Stimulated activated CD4-positive, alpha-beta T cell treated with anti-CD3 and anti-CD28 coated beads, TNF-alpha, amount 100 ng/mL, for 1 hour (primary cell): ENCODE measurements at places on chromosomes 4 and X.

DNA sequence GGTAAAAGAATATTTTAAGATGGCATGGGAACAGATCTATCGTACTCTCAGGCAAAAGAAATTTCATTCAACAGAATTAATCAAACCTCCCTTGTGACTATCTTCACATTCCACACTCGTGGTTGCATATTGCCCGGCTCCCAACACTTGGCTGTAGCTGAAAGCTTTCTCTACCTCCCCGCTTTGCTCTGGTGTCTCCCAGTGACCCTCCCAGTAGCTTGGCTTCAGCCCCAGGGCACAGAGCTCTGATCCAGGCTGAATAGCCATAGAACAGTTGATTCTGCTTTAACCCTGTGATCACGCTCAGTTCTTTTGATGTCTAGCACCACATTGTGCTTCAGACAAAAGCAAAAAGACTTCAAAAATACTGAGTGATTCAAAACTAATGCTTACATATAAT, 24.6 kb downstream of the SLC7A11 start:
- no peak for DNase-seq

- DNase-seq: no peak
Observed at GRCh38 chr4:16884673-16885460, 13.6 kb downstream of the LDB2 start.

DNA sequence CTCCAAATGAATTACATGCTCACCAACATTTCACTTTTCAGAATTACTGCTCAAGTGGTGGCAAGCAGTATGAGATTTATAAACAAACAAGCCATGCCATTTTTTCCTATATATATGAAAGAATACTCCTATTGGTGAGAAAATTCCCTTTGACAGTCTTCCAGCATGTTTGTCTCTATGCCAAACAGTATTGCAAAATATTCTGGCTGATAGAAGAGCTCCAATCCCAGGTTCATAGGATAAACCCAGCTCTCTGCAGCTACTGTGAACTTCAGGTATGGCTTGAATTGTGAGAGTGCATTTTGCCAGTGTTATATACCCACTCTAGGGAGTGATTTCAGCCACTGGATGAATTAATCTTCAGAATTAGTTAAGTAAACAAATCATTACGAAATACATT, 108.8 kb downstream of the MAGEC2 start:
- no peak for DNase-seq

- DNase-seq: no peak
Observed at GRCh38 chr4:7392438-7393421, 42.0 kb downstream of the PSAPL1 start.

GRCh38 chr4:126526335-126526734, 1106.4 kb upstream of the INTU start:
- no peak for DNase-seq

DNA sequence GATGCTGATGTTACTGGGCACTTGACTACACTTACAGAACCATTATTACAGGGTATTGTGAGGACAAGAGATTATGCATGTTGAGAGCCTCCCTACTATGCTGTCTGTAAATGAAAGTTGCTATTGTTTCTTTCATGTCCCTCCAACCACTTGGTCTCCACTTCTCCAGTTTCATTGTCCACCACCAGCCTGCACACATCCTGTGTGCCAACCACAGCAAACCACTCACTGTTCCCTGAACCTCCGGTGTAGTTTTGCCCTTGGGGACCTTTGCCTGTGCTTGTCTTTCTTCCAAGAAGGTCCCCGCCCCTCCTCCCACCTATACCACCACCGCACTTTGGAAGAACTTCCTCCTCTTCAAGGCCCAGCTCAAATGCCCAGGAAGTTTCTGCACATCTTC, 43.1 kb upstream of the AFF2 start:
- no peak for DNase-seq

GRCh38 chr4:32219306-32220075, 1499.3 kb downstream of the PCDH7 start:
- no peak for DNase-seq

DNA sequence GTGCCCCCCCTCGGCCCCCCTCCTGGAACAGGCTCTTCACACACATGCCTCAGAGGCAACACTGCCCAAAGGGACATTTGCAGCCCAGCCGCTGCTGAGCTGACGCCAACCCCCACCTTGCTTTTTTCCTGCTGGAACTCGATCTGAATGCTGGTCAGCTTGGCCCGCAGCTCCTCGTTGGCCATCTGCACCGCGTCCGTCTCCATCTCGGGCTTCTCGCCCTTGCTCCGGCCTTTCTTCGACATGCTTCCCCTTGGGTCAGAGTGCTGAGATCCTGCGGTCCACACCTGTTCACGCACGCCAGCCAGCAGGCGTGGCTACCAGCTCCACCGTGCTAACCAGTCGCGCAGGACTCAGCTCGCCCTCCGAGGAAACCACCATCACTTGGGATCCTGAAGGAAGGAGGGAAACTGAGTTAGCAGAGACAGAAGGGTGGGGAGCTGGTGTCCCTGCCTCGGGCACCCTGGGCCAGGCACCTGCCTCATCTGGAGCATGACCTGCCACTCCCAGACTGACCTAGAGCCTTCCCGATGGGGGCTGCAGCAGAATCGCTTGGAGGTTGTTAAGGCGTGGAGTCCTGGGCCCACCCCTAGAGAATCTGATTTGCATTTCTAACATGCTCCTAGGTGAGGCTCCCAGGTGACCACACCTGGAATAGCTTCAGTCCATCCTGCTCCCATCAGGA, 87.6 kb downstream of the JAKMIP1 start:
- no peak for DNase-seq

DNA sequence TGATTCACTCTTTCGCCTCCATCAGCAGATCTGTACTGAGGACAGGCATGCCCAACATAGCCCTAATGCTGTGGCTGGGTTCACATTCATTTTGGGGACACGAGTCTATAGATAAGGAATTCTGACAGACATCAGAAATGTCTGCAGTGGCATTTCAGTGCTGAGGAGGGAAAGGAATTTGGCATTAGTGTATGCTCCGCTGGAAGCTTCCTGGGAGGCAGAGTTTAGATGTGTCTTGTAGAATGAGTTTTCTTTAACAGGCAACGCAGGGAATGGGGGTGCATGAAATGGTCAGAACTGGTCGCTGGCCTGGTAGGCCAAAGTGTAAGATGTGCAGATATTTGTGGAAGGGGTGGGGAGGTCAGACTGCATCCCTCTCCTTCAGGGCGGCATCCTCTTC, 43.5 kb upstream of the ZNF518B start:
- no peak for DNase-seq

- no peak for DNase-seq
Observed at GRCh38 chrX:41236629-41237028, 97.3 kb upstream of the DDX3X start.

DNA sequence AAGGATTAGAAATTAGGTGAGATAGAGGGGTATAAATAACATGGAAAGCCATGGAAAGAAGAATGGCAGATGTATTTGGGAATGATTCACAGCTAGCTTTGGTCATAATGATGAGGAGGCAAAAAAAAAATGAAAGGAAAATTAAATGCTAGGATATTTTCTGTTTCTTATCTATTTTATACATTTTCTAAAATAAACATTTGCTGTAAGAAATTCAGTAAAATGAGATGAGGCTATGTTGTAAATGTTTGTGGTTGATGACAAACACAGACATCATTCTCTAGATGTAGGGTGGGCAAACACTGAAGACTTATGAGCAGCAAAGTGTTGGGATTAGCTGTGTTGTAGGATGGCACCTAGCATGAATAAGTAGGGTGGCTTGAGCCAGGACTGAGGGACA, 407.1 kb downstream of the IL15 start:
- no peak for DNase-seq

- DNase-seq: no peak
Observed at GRCh38 chr4:153466949-153467896, 1.1 kb downstream of the TMEM131L start.

GRCh38 chr4:5968246-5968645, 50.0 kb downstream of the C4orf50 start:
- DNase-seq: no peak

DNA sequence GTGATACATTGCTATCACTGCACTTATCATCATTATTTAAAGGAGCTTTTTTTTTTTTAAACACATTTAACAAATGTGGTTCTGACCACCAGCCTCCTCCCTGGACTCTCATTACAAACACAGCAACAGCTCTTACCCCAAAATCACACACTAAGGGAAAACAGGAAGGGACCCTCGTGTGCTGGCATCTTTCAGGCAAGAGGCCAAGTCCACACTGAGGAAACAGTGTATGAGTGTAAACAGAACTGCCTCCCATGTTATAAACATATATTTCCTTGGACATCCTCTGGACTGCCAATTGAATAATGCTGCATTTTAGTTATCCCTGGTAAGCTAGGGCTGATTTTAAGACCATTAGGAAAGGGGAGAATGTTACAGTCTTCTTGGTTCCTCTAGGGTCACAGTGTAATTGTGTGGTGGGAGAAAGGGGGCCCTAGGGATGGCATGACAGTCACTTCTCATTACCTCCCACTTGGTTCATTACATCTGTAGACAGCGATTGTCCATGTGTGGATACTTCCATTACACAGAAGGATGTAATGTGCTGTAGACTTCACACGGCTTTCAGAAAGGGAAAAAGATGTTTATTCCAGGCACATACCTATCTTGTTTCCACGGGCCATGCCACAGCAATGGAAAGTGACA, 244.6 kb upstream of the TET2 start:
- DNase-seq: no peak

GRCh38 chrX:15607067-15607466, 6.3 kb upstream of the ACE2 start:
- no peak for DNase-seq

- no peak for DNase-seq
Observed at GRCh38 chr4:4755306-4755705, 104.2 kb upstream of the MSX1 start.

DNA sequence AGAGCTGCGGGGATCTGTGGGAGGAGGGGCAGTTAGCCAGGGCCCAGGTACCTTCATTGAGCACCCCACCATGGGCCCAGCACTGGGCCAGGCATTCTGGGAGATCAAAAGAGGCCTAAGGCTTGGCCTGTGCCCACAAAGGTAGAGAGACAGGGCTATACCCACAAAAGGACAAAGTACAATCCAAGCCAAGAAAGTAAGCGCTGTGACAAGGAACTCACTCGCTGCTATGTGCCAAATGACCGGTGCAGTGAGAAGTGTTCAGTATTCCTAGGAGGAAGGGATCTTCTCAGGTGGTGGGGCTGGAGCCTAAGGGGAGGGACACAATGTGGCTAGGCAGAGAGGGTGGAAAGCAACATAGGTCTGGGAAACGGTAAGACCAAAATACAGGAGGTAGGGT, 8.8 kb upstream of the FRMPD3 start:
- no peak for DNase-seq

DNA sequence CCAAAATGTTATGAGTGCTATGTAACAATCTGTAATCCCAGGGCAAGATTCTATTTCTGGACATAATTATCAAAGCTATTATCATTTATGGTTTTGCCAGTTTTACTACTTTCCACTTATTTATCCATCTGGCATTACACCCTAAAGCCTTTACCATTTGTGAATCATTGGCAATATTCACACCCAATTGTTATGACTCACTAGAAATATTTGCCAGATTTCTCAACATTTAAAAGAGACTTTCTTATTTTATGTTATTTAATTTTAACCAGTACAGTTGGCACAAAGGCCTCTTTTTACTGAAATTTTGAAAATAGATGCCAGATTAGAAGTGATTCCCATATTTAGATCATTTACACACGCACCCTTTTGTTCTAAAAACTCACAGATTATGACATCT, 242.7 kb upstream of the WDFY3 start:
- DNase-seq: no peak

DNA sequence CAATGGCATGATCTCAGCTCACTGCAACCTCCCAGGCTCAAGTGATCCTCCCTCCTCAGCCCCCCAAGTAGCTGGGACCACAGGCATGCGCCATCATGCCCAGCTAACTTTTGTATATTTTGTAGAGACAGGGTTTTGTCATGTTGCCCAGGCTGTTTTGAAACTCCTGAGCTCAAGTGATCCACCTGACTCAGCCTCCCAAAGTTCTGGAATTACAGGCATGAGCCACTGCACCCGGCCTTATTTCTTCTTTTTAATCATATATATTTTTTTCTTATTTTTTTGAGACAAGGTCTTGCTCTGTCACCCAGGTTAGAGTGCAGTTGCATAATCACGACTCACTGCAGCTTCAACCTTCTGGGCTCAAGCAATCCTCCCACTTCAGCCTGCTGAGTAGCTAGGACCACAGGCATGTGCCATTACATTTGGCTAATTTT, 184.0 kb downstream of the TSPAN5 start:
- no peak for DNase-seq

GRCh38 chr4:83129264-83129663, 14.7 kb upstream of the PLAC8 start:
- DNase-seq: no peak

GRCh38 chrX:19630228-19630627, 114.9 kb upstream of the MAP3K15 start:
- no peak for DNase-seq

- no peak for DNase-seq
Observed at GRCh38 chr4:128379860-128380259, 92.2 kb upstream of the PGRMC2 start.

DNA sequence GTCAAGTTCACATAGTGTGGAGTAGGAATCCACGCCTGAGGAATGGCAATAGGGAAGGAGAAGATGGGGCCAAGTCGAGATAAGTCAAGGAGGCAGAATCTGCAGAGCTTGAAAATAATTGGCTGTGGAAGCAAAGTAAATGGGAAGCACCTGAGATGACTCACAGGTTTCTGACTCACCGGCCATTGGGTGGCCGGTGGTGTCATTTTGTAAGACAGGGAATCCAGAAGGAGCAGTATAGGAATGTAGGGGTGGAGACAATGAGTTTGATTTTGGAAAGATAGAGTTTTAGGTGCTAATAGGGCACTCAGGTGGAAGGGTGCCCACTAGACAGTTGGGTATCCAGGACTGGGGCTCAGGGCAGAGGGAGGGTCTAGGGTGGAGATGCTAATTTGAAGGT, 201.0 kb upstream of the MAMLD1 start:
- DNase-seq: no peak

DNA sequence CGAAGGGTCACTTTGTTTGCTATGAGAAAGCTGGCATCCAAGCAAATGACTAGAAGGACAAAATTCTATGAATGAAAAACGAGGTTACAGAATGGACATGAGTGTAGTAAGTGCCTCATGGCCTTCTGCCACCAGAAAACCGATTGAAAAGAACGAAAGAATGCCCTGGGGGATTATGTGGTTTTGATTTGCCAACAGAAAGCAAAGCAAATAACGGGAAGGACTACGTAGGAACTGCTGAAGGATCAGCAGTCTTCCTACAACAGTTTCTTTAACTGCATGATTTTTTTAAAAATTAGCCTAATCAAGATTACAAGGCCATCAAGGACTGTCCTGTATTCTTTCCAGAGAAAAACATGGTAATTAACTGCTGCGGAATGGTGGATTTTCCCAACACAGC, 50.6 kb downstream of the NRK start:
- no peak for DNase-seq

DNA sequence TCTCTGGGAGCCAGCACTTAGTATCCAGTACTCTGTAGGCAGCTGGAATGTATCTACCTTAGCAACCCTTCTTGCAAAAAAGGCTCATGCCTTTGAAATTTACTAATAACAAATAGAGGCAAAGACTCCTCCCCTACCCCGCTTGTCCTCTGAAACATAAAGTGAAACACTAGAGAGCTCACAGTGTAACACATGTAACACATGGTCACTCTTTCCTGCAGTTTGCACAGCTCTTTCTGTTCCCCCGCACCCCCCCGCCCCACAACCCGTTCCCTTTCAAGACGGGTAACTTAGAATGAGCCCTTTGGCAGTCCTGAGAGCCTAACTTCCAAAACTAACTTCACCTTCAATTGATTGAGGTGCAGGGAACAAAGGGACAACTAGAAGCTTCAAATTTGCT, 6.0 kb upstream of the BCORL1 start:
- no peak for DNase-seq
